HepG2 (cell line): ENCODE measurements at places on chromosomes 3 and 15. TPM values are rescaled to one million over a fixed set of nuclear protein-coding genes. Genes with fewer than 3 reads are reported as not detected.
A peak's percentile ranks its signal among the peaks of the same experiment; 100 is the strongest.

DNA sequence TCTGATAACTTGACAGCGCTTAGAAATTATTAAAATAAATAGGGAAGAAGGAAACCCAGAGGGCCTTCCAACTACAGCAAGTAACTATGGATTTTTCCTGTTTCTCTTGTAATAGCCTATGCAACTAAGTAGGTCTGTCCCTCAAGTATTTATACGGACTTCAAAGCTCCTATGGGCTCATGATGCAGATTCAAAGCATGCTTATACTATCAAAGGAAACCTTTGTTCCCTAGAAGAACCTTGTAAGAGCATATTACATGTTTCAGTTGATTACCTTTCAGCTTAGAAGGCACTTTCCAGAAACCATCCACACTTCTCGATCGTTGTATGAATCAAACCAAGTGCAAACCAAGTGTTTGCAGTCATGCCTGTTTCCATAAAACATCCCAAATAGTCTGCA lies 158.8 kb downstream of the ALCAM start:
- DNase-seq = no peak

GRCh38 chr15:99110581-99111320 lies 5.9 kb downstream of the SYNM start:
- DNase-seq = no peak

GRCh38 chr3:127068111-127068810 lies 85.3 kb downstream of the PLXNA1 start:
- DNase-seq = no peak

- peak; percentile 50 for DNase-seq
Observed at GRCh38 chr3:73056014-73056844, 5.2 kb upstream of the EBLN2 start.

- no peak for DNase-seq
Observed at GRCh38 chr3:52857133-52857532, 22.3 kb upstream of the MUSTN1 start.

Gene COPB2
- polyA plus RNA-seq = 69.8 and 83.3 TPM in 2 replicates

Gene B3GALNT1
- polyA plus RNA-seq = not detected in 2 replicates

Gene CLDN11
- polyA plus RNA-seq = 2.8 and 4.2 TPM in 2 replicates

Gene RAB6B
- 0.16 and 0.29 TPM in 2 replicates for polyA plus RNA-seq

Gene FBXL2
- 5.0 and 6.9 TPM in 2 replicates for polyA plus RNA-seq
